ENCODE measurements at places on chromosomes 11 and 22. TPM values are rescaled to one million over a fixed set of nuclear protein-coding genes. Genes with fewer than 3 reads are reported as not detected.

The ROBO4 gene
- 63.5 TPM for total RNA-seq

The APLNR gene
- total RNA-seq = not detected

The SCGB2A2 gene
- total RNA-seq = not detected

The OPCML gene
- total RNA-seq = 1.9 TPM

The SBF2 gene
- total RNA-seq = 115 TPM

The ME3 gene
- 47.5 TPM for total RNA-seq

The MAPK8IP2 gene
- total RNA-seq = 5.2 TPM

The DRD4 gene
- total RNA-seq = not detected

The RAG2 gene
- total RNA-seq = not detected

The OR8D1 gene
- total RNA-seq = not detected

The BIK gene
- 0.76 TPM for total RNA-seq

The PNPLA3 gene
- 0.58 TPM for total RNA-seq

The BRSK2 gene
- total RNA-seq = 1.5 TPM

The ART1 gene
- not detected for total RNA-seq

The ESAM gene
- 30.6 TPM for total RNA-seq

The OMP gene
- 2.1 TPM for total RNA-seq

The LIF gene
- 1.5 TPM for total RNA-seq

The NXPE2 gene
- 0.41 TPM for total RNA-seq

The ABCC8 gene
- total RNA-seq = not detected

The KRTAP5-2 gene
- total RNA-seq = not detected

The MORC2 gene
- 20.6 TPM for total RNA-seq

The GLYATL2 gene
- total RNA-seq = not detected

The EFCAB6 gene
- total RNA-seq = 2.0 TPM

The MS4A3 gene
- total RNA-seq = not detected

The PRRG4 gene
- 2.3 TPM for total RNA-seq

Data from uterus (tissue), 4 donors.